ENCODE measurements at places on chromosomes 7 and 10.

GRCh38 chr7:104960741-104961448 lies 53.1 kb upstream of the KMT2E start:
- no peak overlapping the region for H3K4me3 ChIP-seq
- no peaks in the 10 kb centered on the region for H3K4me1 ChIP-seq
- no peaks in the 10 kb centered on the region for H3K27me3 ChIP-seq
- DNase-seq, result no peak

GRCh38 chr10:94232711-94233383 lies 129.9 kb downstream of the NOC3L start:
- no peaks in the 10 kb centered on the region for H3K36me3 ChIP-seq
- DNase-seq, result no peak
- no peak overlapping the region for H3K4me3 ChIP-seq
- no peak overlapping the region for H3K27ac ChIP-seq
- H3K27me3 ChIP-seq, result no peaks in the 10 kb centered on the region
- peaks cover 3% of the 10 kb centered on the region for H3K4me1 ChIP-seq

DNA sequence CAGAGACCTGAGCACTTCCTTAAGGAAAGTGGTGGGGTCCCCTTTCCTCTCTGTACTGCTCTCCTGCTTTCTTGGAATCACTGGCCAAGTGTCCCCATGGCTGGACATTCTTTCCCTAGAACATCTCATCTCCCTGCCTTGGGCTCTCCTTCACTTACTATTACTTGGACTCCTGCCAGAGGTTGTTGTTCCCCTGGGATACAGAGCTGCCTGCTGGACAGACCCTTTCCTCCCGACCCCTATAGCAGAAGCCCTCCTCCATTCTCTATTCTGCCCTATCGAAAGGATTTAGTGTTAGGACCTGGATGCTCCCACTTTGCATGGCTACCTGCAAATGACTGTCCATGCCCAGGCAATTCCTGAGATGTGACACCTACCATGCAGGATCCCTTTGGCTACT lies 164.3 kb upstream of the PODXL start:
- no peak overlapping the region for H3K27ac ChIP-seq
- no peaks in the 10 kb centered on the region for H3K27me3 ChIP-seq
- H3K36me3 ChIP-seq, result no peaks in the 10 kb centered on the region
- no peaks in the 10 kb centered on the region for H3K4me1 ChIP-seq
- DNase-seq, result peak; percentile 6

DNA sequence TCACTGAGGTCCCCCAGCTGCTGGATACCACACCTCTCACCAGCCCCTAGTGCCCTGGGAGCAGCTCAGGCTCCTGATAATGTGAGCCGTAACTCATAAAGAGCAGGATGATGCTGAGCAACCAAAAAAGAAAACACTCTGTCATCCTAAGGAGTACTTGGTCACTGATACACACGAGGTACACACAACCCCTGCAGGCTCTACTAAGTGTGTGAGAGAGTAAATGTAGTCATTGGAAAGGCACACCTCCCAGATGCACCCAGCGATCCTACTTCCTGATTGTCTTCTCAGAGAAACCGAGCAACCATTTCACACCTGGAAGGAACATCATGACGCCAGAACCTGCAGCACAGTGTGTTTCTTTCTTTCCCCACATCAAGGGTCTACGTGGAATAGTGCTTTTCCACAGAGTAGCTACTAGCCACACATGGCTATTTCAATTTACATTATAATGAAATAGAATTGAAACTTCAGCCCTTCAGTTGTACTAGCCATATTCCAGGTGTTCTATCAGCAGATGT lies 34.2 kb downstream of the FIGNL1 start:
- H3K27ac ChIP-seq, result no peak overlapping the region
- no peaks in the 10 kb centered on the region for H3K4me1 ChIP-seq
- H3K27me3 ChIP-seq, result no peaks in the 10 kb centered on the region
- no peaks in the 10 kb centered on the region for H3K36me3 ChIP-seq
- no peak for DNase-seq
